ENCODE measurements at places on chromosomes 16 and 17. TPM values are rescaled to one million over a fixed set of nuclear protein-coding genes. Genes with fewer than 3 reads are reported as not detected.
A peak's percentile ranks its signal among the peaks of the same experiment; 100 is the strongest.

DNA sequence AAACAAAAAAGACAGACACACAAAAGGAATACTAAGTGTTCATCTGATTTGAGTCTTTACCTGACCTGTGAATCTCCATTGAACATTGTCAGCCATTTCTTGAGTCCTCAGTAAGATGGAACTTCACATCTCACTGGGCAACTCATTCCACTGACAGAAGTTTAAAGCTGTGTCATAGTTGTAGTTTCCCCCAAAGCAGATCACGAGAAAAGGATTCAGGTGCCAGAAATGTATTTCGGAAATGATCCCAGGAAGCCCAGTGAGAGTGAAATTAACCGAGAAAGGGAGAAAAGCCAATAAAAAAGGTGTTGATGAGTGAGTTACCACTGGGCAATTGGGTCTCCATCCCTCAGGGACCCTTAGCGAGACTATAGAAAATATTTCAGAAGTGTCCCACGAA lies 6.5 kb downstream of the CHD9 start:
- no peak for DNase-seq
- H3K27ac ChIP-seq = no peak overlapping the region
- no peak overlapping the region for H3K4me3 ChIP-seq
- peaks cover 6% of the 10 kb centered on the region for H3K36me3 ChIP-seq

- peaks cover 3% of the 10 kb centered on the region for H3K27me3 ChIP-seq
- H3K27ac ChIP-seq = no peak overlapping the region
- H3K36me3 ChIP-seq = no peaks in the 10 kb centered on the region
- H3K4me3 ChIP-seq = no peak overlapping the region
- H3K4me1 ChIP-seq = peaks cover 1% of the 10 kb centered on the region
Measured at GRCh38 chr17:67281053-67281452, 36.1 kb upstream of the HELZ start.

DNA sequence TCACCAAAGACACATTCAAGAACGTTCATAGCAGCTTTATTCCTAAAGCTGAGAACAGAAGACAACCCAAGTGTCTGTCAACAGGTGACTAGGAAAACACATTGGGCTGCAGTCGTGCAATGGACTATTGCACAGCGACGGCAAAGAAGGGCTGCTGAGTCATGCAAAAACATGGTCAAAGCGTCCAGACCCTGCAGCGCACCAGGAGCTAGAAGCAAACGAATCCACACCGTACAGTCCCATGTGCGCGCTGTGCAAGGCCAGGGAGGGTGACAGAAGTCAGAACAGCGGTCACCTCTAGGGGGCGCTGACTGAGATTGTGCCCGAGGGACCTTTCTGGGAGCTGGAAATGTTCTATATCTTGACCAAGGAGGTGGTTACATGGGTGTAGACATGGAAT lies 266.4 kb downstream of the MAF start:
- peak overlapping the region; percentile 53 for H3K27ac ChIP-seq
- H3K4me1 ChIP-seq = no peaks in the 10 kb centered on the region
- peaks cover 7% of the 10 kb centered on the region for H3K27me3 ChIP-seq
- no peak overlapping the region for H3K4me3 ChIP-seq

- DNase-seq = no peak
- no peak overlapping the region for H3K4me3 ChIP-seq
- H3K27ac ChIP-seq = no peak overlapping the region
- peaks cover 4% of the 10 kb centered on the region for H3K27me3 ChIP-seq
Measured at GRCh38 chr17:27091043-27091497, 202.8 kb upstream of the WSB1 start.

GRCh38 chr17:77677211-77677610 lies 281.3 kb upstream of the TNRC6C start:
- no peak overlapping the region for H3K27ac ChIP-seq
- peaks cover 12% of the 10 kb centered on the region for H3K36me3 ChIP-seq
- no peak for DNase-seq
- H3K4me3 ChIP-seq = no peak overlapping the region
- peaks cover 6% of the 10 kb centered on the region for H3K27me3 ChIP-seq

- H3K4me1 ChIP-seq = peaks cover 44% of the 10 kb centered on the region
- peak within 1 kb of the TSS; percentile 95 for H3K27ac ChIP-seq
- peak within 1 kb of the TSS; percentile 97 for H3K4me3 ChIP-seq
Measured at GRCh38 chr16:9090960-9091866, at the start of gene HAPSTR1. TSS of gene HAPSTR1 (plus strand) at chr16:9091644. CDS start at chr16:9092045, 401 bp downstream.

DNA sequence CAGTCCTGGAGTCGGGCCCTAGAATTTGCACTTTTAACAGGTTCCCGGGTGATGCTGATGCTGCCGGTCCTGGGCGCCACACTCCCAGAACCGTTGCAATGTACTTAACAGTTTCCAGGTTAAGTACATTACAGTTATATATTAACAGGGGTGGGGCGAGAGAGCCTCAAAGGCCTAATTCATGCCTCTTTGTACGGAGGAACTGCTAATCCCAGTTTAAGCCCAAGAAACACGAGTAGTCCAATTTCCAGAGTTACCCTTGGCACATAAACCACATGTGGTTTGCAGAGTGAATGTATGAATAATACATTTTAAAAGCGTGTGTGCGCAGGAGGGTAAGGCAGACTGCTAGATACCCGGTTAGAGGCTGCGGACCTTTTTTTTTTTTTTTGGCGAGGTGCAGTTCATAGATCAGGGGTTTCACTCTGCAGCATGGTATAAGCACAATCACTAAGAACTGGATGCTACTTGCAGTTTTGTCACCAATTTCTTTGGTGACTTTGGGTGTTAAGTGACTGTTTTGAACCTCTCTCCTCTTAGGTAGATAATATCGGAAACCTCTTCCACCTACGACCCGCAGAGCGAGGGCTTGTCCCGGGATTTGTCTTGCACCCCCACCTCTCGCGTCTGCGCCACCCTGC lies 713 bp downstream of the COX11 start:
- peaks cover 24% of the 10 kb centered on the region for H3K4me1 ChIP-seq
- peaks cover 6% of the 10 kb centered on the region for H3K27me3 ChIP-seq
- peak; percentile 9 for DNase-seq

DNA sequence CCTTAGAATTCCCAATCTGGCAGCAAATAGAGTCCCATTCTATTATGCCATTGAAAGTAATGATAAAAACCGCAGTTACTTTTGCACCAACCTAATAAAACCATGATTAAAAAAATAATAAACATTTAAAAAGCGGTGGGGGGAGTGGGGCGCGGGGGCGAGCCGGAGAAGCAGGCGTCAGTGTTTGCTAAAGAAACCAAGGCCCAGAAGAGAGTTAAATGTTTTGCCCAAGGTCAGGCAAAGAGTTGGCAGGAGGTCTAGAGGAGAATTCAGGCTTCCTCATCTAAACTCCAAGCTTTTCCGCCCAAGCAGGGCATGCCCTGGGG lies 9.7 kb upstream of the PRSS22 start:
- H3K27ac ChIP-seq = peak overlapping the region; percentile 94
- peaks cover 9% of the 10 kb centered on the region for H3K27me3 ChIP-seq

GRCh38 chr17:17792551-17793377 lies 44.0 kb downstream of the SREBF1 start:
- H3K4me3 ChIP-seq = peak overlapping the region; percentile 85
- peaks cover 27% of the 10 kb centered on the region for H3K4me1 ChIP-seq
- peak; percentile 84 for DNase-seq
- H3K27me3 ChIP-seq = peaks cover 2% of the 10 kb centered on the region
- no peaks in the 10 kb centered on the region for H3K36me3 ChIP-seq

GRCh38 chr16:85286951-85287814 lies 174.9 kb upstream of the CIBAR2 start:
- no peak overlapping the region for H3K27ac ChIP-seq
- no peak overlapping the region for H3K4me3 ChIP-seq
- DNase-seq = no peak
- no peaks in the 10 kb centered on the region for H3K36me3 ChIP-seq
- H3K4me1 ChIP-seq = peaks cover 5% of the 10 kb centered on the region
- peaks cover 1% of the 10 kb centered on the region for H3K27me3 ChIP-seq

DNA sequence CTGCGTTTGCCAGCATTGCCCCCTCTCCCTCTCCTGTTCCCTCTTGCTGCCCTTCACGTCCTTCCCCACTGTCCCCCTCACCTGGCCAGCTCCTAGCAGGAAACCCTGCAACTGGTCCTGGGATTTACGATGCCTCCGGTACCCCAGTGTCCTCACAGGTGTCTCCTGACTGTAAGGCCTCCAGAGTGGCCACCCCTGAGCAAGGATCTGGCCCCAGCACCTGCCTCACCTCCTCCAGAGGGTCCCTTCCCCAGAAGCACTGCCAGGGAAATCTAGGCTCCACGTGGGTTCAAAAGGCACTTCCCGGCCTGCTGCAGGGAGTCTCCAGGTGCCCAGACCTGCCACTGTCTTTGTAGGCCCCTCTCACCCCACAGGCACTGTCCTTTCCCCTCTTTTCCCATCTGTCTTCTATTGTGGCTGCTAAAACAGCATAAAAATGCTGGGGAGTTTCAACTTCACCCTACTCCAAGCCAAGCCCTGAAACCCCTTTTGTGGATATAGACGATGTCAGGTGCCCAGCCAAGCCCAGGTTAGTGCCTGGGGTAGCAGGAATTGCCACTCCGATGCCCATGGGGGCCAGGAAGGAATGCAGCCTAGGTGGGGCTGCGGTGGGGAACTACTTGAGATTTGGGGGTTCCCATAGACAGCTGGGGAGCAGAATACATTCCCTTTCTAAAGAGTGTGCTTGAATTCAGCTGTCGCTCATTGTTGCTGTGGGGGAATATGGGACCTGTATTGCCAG lies 25.7 kb downstream of the RAB11FIP4 start:
- H3K4me3 ChIP-seq = no peak overlapping the region
- H3K4me1 ChIP-seq = no peaks in the 10 kb centered on the region
- no peak overlapping the region for H3K27ac ChIP-seq
- DNase-seq = no peak

SLC12A3 gene
- polyA plus RNA-seq = 0.51 TPM

DNA sequence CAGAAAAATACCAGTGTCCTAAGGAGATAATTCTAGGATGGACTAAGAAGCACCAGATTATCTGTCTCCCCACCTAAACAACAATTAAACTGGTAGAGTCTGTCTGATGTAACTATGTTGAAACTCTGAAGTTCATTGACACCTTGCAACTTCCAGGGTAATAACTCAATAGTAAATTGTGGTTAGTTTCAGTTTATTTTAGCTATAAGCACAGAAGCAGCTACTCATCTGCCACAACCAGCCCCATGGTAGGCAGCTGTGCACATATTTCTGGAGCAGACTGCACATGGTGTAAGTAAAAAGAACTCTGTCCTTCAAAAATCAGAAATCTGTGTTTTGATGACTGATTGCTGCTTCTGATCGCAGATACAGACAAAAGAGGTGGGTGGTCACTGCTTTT lies 852.1 kb downstream of the CDH11 start:
- H3K27me3 ChIP-seq = peaks cover 2% of the 10 kb centered on the region
- no peak for DNase-seq
- H3K27ac ChIP-seq = no peak overlapping the region
- no peaks in the 10 kb centered on the region for H3K36me3 ChIP-seq
- H3K4me3 ChIP-seq = no peak overlapping the region

- peak overlapping the region; percentile 88 for H3K4me3 ChIP-seq
- peaks cover 19% of the 10 kb centered on the region for H3K36me3 ChIP-seq
- peaks cover 32% of the 10 kb centered on the region for H3K4me1 ChIP-seq
- H3K27me3 ChIP-seq = peaks cover 5% of the 10 kb centered on the region
- peak overlapping the region; percentile 65 for H3K27ac ChIP-seq
Measured at GRCh38 chr16:1678500-1679098, 520 bp downstream of the JPT2 start.

DNA sequence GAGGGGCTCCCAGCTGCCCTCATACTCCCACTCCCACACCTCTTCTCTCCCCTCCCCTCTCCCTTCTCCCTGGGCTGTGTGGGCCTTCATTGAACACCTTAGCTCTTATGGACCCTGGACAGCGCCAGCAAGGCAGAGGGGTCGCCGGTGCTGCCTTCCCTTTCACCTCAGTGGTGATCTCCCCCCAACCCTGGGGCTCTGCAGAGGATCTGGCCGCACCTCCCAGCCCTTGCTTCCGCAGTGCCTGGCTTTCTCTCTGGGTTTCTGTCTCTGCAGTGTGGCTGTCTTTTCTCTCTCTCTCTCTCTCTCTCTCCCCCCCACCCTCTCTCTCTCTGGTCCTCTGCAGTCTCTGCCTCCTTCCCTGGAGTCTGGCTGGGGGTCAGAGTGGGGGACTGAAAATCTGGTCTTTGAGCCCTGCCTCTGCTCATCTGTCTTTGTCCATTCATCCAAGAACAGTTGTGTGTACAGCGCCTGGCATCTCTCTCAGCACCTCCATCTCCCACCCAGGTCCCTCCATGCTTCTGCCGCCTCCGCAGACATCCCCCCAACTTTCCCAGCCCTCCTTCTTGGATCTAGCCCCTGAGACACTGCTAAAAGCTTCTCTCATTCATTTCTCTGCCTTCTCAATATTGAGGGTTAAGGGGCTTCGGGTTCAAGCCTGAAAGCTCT lies 1.1 kb downstream of the SEZ6L2 start:
- H3K27ac ChIP-seq = no peak overlapping the region
- peaks cover 14% of the 10 kb centered on the region for H3K4me1 ChIP-seq
- peaks cover 30% of the 10 kb centered on the region for H3K27me3 ChIP-seq
- no peak overlapping the region for H3K4me3 ChIP-seq

- H3K27ac ChIP-seq = peak overlapping the region; percentile 38
- peaks cover 22% of the 10 kb centered on the region for H3K4me1 ChIP-seq
- H3K27me3 ChIP-seq = no peaks in the 10 kb centered on the region
- H3K4me3 ChIP-seq = no peak overlapping the region
- H3K36me3 ChIP-seq = peaks cover 10% of the 10 kb centered on the region
Measured at GRCh38 chr16:13923703-13924298, 3.8 kb downstream of the ERCC4 start.

ANKFN1 gene
- not detected for polyA plus RNA-seq

DNA sequence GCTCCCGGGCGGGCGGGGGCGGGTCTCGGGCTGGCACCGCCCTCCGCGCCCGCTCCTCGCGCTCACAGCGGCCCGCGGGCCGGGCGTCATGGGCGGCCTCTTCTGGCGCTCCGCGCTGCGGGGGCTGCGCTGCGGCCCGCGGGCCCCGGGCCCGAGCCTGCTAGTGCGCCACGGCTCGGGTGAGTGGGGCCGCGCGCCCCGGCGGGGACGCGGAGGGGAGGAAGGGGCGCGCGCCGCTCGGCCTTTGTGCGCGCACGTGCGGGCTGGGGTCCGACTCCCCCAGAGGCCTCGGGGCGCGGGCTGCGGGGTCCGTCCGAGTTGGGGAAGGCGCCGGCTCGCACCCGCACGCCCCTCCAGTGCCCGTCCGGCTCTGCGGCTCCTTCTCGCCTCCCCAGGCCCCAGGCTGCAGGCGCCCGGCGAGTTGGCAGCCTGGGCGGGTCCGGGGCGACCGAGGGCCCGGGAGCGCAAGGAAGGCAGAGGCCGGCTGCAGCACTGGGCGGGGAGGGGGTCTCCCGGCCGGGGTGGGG lies at the start of gene NME4:
Gene NME4, plus strand, starts transcription at position 65 of the 527 bp plus-strand sequence. Its CDS starts 24 bp downstream, at position 89.
- peaks cover 15% of the 10 kb centered on the region for H3K27me3 ChIP-seq
- no peaks in the 10 kb centered on the region for H3K36me3 ChIP-seq
- peak within 1 kb of the TSS; percentile 83 for H3K27ac ChIP-seq
- peak within 1 kb of the TSS; percentile 87 for H3K4me3 ChIP-seq
- peak; percentile 35 for DNase-seq
